ENCODE measurements at places on chromosomes 11 and 22.

DNA sequence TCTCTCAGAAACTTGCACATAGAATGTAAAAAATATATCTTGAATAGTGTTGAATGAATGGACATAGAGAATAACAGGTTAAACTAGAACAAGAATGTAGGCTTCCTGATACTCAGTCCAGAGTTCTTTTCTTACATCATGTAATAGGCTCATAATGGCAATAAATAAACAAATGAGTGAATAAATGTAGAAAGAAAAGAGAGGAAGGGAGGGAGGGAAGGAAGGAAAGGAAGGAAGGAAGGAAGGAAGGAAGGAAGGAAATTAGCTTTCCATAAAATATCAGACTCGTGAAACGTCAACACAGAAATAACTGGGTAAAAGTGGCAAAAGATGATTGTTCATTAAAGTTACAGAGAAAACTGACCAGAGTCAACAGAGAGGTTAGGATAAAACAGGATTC is 2001.0 kb downstream of the LRRC4C start:
- DNase-seq = no peak

DNA sequence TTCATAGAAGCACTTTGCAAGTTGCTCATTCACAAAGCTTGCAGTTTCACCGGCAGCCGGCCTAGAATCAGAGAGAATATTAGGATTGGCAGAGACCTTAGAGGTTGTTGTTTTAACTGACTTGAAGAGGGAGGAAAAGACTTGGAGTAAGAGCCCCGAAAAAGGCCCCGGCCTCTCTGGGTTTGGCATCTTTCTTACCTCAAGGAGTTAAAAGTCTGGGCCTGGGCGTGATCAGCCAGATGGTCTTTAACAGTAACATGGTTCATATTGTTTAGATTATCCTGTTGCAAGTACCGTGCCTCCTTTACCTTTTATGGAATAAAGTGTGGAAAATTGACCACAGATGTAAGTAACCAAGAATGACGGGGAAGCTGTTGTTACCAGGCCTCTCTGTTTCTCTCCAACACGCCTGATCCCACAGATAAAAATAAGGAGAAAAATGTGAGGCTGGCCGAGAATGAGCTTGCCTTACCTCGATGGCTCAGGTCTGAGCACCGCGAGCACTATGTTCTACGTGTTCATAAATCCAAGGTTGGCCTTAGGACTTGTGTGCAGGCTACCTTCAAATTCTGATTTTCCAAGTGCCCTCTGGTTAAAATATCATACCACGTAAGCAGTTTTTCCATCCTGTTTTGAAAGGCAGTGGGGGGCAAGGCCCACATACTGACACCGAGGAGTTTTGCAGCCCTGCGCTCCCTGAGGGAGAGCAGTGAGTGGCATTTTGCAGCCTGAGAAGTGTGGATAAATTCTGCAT is 56.4 kb downstream of the PARVA start:
- DNase-seq = no peak

DNA sequence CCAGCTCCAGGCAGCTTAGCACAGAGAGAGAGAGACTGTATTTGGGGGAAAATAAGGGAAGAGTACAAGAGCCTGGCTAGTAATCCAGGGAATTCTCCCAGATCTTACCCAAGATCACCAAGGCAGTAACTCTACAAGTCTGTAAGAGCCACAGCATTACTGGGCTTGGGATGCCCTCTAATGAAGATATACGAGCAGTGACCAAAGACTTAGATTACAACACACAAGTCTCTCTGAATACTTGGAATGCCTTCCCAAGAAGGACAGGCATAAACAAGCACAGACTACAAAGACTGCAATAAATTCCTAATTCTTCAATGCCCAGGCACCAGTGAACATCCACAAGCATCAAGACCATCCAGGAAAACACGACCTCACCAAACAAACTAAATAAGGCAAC is 17.7 kb downstream of the DNAJC24 start:
- DNase-seq = no peak

GRCh38 chr11:31720671-31721365 is 90.3 kb downstream of the PAX6 start:
- no peak for DNase-seq

DNA sequence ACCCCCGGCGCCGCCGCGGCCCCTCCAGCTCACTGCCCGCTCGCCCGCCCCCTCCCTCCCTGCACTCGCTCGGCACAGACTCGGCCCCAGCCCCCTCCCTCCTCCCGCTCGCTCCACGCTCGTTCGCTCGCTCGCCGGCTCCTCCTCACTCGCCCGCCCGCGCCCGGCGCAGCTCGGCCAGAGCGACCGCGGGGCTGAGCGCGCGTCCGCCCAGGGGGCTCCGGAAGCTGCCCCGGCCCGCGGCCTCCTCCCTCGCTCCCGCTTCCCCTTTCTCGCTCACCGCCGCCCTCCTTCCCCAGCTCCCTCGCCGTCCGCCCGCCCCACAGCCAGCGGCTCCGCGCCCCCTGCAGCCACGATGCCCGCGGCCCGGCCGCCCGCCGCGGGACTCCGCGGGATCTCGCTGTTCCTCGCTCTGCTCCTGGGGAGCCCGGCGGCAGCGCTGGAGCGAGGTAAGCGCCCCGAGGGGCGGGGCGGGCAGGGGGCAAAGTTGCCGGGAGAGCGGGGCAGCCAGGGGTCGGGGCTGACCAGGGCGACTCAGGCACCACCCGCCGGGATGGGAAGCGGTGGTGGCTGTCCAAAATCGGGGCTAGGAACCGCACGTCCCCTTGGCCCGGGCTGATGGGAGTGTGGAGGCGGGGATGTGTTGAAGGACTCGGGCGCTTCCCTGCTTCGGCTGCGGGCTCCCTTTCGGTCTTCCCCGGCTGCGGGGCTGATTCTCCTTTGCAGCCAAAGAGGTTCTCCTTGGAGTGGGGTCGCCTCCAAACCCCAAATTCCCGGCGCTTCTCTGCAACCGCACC is at the start of gene SEZ6L:
Gene SEZ6L, plus strand, starts transcription at position 148 of the 797 bp plus-strand sequence. Its CDS starts 208 bp downstream, at position 356.
- peak; percentile 56 for DNase-seq

- DNase-seq = peak; percentile 84
Measured at GRCh38 chr11:118002010-118002540, 15.9 kb downstream of the IL10RA start.

- DNase-seq = no peak
Measured at GRCh38 chr11:46047520-46047919, 73.7 kb downstream of the PHF21A start.

- DNase-seq = no peak
Measured at GRCh38 chr11:64378335-64378880, 19.4 kb downstream of the RPS6KA4 start.

GRCh38 chr11:129223701-129224149 is 31.6 kb upstream of the ARHGAP32 start:
- DNase-seq = no peak

DNA sequence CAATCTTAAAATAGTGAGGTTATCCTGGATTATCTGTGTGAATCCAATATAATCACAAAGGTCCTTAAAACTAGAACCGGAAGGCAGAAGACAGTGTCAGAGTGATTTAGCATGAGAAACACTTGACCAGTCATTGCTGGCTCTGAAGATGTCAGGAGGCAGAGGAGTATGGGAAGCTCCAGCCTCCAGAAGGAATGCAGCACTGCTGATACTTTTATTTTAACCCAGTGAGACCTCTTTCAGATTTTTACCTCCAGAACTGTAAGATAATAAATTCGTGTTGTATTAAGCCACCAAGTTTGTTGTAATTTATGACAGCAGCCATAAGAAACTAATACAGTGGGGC is 134.4 kb upstream of the ZC3H12C start:
- DNase-seq = no peak

DNA sequence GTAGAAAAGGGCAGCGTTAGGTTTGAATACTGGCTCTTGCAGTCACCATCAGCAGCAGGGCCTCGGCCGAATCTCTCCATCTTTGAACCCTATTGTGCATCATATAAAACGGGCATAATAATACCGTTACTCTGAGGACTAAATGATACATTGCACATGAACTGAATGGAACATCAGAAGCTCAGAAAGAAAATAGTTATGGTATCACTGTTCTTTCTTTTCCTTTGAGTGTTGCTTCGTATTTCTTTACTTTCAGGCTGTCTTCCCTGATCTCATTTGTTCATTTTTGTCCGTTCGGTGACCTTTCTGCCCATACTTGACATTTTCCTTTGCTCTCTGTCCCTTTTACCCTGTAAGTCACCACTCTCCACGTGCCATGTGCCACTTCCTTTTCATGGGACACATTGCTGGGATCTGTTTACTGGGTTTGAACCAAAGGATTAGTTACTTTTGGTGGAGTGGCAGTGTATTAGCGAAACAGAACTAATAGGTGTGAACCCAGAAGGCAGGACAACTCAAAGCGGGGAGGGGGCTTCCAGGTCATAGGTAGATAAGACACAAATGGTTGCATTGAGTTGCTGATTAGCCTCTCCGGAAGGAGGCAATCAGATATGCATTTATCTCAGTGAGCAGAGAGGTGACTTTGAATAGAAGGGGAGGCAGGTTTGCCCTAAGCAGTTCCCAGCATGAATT is 717 bp upstream of the ZNF202 start:
- no peak for DNase-seq

- no peak for DNase-seq
Measured at GRCh38 chr11:123526027-123526805, 96.1 kb downstream of the GRAMD1B start.

DNA sequence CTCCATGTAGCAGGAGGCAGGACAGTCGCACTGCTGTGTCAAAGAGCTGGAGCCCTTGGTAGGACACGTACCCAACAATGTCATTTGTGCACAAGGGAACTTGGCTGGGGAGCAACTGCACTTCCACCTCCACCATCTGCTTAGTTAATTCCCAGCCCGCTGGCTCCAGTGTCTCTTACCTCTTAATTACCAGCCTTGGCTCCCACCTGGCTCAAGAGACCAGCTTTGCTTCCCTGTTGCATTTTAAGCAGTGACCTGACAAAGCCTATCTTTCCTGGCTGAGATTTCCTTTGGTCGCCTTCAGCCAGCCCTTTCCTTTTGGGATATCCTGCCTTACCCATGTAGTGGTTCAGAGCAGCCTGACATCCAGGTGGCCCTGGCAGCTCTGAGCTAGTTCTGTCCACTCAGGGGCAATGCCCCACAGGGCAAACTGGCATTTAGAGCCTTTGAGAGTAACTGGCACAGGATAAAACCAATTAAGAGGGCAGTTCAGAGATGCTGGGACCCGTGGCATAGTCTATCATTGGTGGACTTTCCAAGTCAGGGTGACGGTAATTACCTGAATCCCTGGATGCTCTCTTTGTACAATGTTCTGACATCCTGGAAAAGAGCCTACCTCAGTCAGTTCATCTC is 212.6 kb upstream of the SORL1-AS1 start:
- peak; percentile 58 for DNase-seq

GRCh38 chr22:30685178-30685577 is 9.5 kb upstream of the OSBP2 start:
- no peak for DNase-seq

DNA sequence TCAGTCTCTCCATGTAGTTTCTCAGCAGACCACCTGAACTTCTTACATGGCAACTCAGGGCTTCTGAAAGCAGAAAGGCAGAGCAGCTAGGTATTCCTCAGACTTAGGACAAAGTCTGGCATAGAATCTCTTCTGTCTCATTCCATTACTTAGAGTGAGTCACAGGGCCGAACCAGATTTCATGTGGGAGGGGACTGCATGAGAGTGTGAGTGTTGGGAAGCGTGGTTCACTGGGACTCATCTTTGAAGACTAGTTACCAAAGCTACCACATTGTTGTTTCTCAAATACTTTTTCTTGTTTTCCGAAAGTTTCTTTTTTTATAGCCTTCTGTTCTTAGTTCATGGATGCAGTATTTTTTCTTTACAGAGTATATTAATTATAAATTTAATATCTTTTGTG is 36.1 kb upstream of the SCN3B start:
- no peak for DNase-seq

DNA sequence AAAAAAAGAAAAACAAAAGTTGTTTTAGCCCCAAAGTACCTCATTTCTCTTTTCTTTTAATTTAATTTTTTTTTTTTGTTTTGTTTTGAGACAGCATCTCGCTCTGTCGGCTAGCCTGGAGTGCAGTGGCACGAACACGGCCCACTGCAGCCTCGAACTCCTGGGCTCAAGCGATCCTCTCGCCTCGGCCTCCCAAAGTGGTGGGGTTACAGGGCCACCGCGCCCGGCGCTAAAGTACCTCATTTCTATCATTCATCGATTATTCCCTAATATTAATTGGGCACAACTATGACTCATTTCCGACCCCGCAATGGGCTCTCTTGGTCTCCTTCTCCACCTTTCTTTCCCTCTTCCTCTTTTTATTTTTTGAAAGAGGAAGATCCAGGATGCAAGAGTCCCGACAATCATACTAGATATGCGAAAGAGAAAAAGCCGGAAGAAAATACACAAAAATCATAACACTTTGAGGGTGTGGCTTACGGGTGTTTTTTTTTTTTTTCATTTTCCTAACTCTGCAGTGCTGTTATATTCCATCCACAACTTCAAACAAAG is 475 bp upstream of the AIP start:
- no peak for DNase-seq

DNA sequence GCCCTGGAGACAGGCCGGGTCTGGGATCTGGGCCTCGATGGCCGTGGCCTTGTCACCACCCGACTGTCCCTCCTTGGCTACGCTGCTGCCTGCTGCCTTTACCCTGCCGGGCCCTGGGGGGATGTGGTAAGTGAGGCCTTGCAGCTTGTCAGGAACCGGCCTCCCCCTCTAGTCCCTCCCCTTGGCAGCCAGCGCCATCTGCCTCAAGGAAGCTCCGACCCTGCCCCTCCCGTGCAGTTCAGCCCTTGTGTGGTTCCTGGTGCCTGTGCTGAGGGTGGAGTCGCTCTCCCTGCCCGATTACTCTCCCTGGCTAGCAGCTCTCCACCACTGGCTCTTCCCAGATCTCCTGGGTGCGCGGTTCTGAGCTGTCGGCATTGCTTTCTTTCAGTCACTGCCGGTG is 33.7 kb downstream of the CTTN start:
- DNase-seq = no peak

- DNase-seq = no peak
Measured at GRCh38 chr11:71489311-71490043, 36.5 kb downstream of the NADSYN1 start.

GRCh38 chr11:12727563-12728211 is 53.5 kb downstream of the TEAD1 start:
- DNase-seq = no peak

- DNase-seq = no peak
Measured at GRCh38 chr11:41522391-41522790, 62.9 kb upstream of the LRRC4C start.

- DNase-seq = no peak
Measured at GRCh38 chr11:8908099-8908498, 2.9 kb upstream of the AKIP1 start.

DNA sequence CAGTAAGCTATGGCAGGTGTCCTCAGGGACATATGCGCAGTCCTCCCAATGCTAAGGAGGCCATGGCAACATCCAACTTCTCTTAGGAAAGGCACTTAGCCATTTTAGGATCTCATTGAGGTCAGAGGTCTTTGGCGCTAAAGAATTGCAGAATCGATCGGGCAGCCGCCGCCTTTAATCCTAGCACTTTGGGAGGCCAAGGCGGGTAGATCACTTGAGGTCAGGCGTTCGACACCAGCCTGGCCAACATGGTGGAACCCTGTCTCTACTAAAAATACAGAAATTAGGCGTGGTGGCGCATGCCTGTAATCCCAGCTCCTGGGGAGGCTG is 1.2 kb upstream of the CHID1 start:
- DNase-seq = no peak

- no peak for DNase-seq
Measured at GRCh38 chr11:14908214-14908880, 16.3 kb upstream of the CYP2R1 start.
